ENCODE measurements at places on chromosomes 5 and 9.

GRCh38 chr5:66848749-66849641 lies 252.8 kb downstream of the MAST4 start:
- no peak for DNase-seq

GRCh38 chr5:88732181-88732633 lies 150.8 kb downstream of the MEF2C start:
- DNase-seq = no peak

GRCh38 chr5:75130818-75131349 lies 78.5 kb upstream of the GCNT4 start:
- no peak for DNase-seq

GRCh38 chr5:150587856-150588595 lies 52.4 kb upstream of the SYNPO start:
- no peak for DNase-seq

DNA sequence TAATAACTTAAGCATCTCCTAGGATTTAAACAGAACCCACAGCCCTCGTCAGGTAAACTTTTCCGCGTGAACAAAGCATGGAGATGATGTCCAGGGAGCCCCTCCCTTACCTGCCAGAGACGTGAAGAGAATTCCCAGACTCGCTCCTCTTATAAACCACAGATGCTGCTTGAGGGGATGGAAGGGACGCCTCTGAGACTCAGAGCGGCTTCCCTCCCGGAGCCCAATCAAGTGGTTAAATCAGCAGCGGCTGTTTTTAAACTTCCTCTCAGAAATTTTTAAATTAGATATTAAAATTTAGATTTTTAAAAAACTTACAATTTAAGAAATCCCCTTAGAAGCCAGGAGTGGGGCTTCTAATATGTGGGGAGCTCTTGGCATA lies 71.8 kb downstream of the RAPGEF1 start:
- DNase-seq = no peak

DNA sequence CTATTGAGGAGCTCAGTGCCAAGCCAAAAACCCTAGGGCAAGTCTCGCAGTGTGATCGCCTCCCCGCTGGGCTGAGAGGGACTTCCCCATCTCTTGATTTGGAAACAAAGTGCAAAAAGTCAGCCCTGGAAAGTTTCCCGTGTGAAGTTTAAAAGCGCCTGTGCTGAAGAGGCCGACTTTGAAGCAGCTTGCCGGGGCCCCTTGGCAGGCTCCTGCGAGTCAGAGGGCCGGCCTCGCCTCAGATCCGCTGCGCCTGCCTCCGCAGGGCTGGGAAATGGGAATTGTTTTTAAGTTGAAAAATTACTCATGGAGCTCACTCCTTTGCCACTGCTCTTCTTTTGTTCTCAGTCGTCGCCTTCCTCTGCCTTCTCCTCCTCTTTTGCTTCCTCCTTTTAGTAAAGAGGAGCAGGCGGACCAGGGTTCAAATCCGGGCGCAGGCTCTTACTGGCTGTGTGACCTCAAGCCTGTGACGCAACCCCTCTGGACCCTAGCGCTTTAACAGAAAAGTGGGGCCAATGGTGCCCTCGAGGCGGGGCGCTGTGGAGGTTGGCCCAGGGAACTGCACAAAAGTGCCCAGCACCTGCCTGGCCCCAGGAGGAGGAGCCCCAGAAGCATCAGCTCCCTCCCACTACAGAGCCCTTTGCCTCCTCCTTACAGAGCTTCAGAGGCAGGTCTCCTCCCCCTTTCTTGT lies 14.7 kb upstream of the LHX2 start:
- no peak for DNase-seq

DNA sequence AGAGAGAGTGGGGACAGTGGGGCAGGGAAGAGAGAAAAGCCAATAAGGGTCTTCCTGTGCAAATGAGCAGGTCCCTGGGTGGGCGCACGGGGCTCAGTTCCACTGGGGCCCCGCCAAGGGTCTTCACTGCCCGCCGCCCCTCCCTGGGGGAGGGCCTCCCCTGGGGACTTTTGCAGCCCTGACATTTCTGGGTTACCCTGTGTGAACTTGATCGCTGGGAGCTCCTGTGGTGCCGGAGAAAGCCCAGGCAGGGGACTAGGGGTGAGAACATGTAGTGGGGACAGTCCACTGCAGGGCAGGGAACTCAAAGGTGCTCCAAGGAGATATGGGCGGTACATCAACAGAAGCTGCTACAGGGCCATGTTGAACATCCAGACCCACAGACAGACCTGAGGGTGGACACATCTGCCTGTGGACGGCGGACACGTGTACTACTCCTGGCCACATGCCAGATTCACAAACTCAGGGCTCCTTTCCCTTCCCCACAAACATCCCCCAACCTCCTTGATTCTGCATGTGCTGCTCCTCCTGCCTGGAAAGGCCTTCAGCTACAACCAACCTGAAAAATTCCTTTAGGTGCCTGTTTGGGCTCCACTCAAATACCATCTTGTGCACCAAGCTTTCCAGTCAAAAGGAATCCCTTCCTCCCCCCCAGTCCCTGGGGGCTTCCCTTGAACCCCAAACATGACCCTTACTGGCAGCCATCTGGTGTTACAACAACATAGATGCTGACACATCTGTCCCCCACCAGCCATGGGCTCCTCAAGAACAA lies 43.0 kb upstream of the NEK6 start:
- DNase-seq = no peak

DNA sequence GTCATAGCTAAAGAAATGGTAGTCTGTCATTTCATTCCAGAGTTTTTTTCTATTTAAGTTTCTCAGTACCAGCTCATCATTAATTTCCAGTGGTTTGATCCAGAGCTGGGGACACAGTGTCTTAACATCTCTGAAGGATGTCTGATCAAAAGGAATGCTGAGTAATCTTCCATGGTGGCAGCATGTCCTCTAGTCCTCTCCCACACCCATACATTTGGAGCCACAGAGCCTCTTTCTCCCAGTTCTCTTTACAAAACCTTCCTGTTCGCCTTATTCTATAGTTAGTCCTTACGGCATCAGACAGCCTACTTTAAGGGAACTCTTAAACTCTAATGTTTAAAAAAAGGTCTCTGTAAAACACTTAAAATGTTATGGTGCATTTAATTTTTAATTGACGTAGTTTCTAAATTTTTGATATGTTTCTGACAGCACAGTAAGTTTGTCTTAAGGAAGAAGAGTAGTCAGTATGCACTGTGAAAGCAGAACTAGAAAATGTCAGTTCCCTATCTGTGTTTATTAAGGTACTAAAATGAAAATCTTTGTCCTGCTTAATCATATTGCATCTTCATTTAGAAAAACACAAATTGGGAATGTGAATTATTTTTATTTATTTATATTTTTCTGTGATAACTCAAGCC lies 96.8 kb downstream of the INIP start:
- DNase-seq = no peak

GRCh38 chr9:94911986-94912635 lies 185.6 kb downstream of the AOPEP start:
- DNase-seq = no peak

GRCh38 chr5:136985785-136986475 lies 513.2 kb downstream of the SPOCK1 start:
- no peak for DNase-seq

- no peak for DNase-seq
Measured at GRCh38 chr9:18893046-18893445, 140.0 kb downstream of the SAXO1 start.

GRCh38 chr5:54249210-54250028 lies 61.0 kb downstream of the ARL15 start:
- no peak for DNase-seq

- DNase-seq = no peak
Measured at GRCh38 chr5:67249590-67249895, 52.9 kb upstream of the CD180 start.

DNA sequence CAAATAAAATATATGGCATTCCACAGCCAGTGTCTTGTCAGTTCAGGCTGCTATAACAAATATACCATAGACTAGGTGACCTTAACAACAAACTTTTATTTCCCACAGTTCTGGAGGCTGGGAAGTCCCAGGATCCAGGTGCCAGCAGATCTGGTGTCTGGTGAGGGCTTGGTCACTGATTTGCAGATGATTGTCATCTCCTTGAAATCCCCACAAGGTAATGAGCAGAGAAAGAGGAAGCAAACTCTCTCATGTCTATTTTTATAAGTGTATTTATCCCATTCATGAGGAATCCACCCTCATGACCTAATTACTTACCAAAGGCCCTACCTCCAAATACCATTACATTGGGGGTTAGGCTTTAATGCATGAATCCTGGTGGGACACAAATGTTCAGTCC lies 663.2 kb downstream of the TLR4 start:
- no peak for DNase-seq

- no peak for DNase-seq
Measured at GRCh38 chr9:32578976-32579375, 6.0 kb upstream of the NDUFB6 start.

- no peak for DNase-seq
Measured at GRCh38 chr9:33153666-33154065, 13.5 kb downstream of the B4GALT1 start.

DNA sequence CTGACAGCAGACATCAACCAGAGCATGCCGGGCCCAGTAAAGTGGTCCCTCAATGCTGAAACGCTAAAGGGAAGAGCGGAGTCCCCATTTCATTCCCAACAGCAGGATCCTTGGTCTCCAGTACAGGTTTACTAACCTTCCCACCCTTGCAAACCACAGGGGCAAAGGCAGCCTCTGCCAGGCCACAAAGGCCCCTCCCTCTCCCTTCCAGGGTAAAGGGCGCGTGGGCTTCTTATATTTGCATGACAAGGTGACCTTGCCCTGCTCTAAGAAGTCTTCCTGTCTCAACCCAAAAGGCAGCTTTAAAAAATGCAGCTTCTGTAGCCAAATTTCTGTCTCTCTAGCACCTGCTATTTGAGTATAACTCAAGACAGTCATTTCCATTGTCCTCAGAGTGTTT lies 131.5 kb upstream of the PTCH1 start:
- DNase-seq = no peak

- DNase-seq = no peak
Measured at GRCh38 chr5:115309751-115310370, 13.4 kb upstream of the CCDC112 start.

DNA sequence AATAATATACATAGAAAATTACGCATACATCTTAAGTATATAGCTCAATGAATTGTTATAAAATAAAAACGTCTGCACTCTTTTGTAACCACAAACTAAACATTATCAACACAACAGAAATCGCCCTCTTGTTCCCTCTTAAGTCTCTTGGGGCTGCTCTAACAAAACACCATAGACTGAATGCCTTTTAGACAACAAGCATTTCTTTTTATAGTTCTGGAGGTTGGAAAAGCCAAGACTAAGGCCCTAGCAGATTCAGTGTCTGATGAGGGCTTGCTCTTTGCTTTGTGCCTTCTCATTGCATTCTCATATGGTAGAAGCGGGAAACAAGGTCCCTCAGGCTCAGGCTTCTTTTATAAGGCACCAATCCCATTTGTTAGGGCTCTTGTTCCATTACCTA lies 4.9 kb upstream of the IFNB1 start:
- no peak for DNase-seq

GRCh38 chr9:78026416-78026815 lies 5.2 kb downstream of the GNAQ start:
- DNase-seq = no peak

DNA sequence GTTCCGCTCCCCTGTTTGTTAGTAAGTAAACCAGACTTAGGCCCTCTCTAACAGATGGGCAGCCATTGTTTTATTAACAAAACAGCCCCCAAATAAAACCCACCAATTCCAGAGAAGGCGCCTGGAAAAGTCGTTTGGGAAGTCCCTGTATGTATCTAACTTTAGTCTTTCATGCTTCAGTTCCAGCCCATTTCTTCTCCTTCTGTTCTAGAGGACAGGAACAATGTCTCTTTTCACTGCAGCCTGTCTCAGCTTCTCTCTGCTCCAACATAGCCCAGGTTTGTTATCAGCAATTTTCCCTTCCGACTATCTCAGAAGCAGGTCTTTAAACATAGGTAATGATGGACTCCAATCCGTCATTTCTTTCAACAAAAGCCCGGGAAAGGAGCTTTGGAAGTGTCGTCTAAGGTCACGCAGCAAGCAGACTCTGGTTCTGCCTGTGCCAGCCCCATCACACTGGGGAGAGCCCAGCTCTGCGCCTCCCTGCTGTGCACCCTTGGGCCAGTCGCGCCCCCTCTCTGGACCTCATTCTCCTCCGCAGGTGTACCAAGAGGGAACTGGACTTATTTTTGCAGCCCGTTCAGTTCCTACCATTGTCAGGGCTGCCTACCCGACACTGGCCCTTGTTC lies 9.6 kb upstream of the AKNA start:
- DNase-seq = no peak

DNA sequence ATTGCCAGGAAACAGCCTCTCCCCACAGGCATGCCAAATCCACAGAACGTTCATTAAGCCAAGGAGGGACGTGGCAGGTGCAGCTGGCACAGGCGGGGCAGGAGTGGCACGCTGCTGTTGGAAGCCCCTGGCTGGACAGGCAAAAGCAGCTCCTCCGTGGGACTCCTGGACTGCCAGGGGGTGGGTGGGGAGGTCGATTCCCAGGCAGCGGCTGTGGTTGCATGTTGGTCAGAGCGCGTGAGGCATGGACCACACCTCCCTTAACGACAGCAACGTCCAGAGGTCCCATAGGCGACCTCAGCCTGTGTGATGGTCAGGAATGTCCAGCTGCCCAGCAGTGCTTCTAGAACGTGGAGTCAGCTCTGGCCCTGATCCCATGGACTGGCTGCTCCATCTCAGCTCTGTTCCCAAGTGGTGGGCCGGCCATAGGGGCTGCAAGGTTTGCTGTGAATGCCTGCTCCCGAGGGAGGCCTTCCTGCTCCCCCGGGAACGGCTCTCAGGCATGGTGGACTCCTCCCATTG lies 6.9 kb downstream of the SLC6A19 start:
- no peak for DNase-seq

GRCh38 chr5:14204785-14205321 lies 61.7 kb downstream of the TRIO start:
- DNase-seq = no peak

- no peak for DNase-seq
Measured at GRCh38 chr5:31604240-31604639, 34.7 kb upstream of the PDZD2 start.

DNA sequence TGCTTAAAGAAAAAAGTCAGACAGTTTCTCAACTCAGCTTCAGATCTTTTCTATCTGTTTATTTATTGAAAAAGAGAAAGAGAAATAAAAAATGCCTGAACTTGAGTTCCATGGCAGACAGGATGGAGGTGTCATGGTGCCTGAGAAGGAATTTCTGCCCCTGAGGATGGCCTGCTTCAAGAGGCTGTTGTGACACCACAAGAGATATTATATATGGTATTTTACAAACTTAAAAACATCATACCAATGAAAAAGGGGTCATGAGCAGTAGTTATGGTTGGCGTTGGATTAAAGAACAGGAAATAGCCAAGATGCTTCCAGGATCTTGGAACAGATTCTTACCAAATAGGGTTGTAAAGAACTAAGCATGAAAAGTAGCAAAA lies 344.6 kb downstream of the GLIS3 start:
- no peak for DNase-seq
